ENCODE measurements at places on chromosomes 3 and 15.

GRCh38 chr3:2851835-2852234 lies 258.3 kb downstream of the IL5RA start:
- no peak overlapping the region for H3K4me3 ChIP-seq
- H3K36me3 ChIP-seq: no peaks in the 10 kb centered on the region

- H3K4me3 ChIP-seq: no peak overlapping the region
- DNase-seq: no peak
- no peaks in the 10 kb centered on the region for H3K36me3 ChIP-seq
- H3K27me3 ChIP-seq: no peaks in the 10 kb centered on the region
These were observed 459.6 kb downstream of the NLGN1 start for GRCh38 chr3:173857154-173857553.

- H3K4me3 ChIP-seq: no peak overlapping the region
- H3K27ac ChIP-seq: no peak overlapping the region
- H3K36me3 ChIP-seq: no peaks in the 10 kb centered on the region
- H3K27me3 ChIP-seq: no peaks in the 10 kb centered on the region
- no peak for DNase-seq
These were observed 4.6 kb downstream of the RBSN start for GRCh38 chr3:15094187-15094875.

DNA sequence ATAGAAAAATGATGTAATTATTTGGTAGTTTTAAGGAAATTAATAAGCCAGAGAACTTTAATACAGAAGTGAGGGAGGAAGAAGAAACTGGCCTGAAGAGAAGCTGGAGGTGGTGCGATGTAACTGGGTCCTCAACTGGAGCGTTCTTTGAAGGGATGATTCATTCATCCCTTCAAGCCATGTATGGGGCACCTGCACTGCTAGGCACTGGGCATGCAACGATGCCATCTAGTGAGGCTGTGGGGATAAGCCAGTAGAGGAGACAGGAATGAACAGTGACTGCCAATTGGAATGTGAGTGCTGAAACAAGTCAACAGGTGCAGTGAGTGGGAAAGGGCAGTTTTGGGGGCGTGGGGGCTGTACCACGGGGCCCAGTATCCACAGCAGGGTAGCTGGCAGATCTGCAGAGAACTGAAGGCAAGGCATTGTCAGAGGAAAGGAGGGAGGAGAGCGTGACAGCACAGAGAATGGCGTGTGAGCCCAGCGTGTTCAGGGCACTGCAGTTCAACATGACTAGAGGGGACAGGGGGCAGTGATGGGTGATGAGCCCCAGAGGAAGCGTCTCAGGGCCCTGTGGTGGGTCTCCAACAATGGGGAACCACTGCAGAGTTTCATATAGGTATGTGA lies 3.8 kb upstream of the KIF23 start:
- H3K27me3 ChIP-seq: no peaks in the 10 kb centered on the region
- peaks cover 8% of the 10 kb centered on the region for H3K4me1 ChIP-seq
- H3K27ac ChIP-seq: no peak overlapping the region
- no peak for DNase-seq
- H3K4me3 ChIP-seq: no peak overlapping the region

DNA sequence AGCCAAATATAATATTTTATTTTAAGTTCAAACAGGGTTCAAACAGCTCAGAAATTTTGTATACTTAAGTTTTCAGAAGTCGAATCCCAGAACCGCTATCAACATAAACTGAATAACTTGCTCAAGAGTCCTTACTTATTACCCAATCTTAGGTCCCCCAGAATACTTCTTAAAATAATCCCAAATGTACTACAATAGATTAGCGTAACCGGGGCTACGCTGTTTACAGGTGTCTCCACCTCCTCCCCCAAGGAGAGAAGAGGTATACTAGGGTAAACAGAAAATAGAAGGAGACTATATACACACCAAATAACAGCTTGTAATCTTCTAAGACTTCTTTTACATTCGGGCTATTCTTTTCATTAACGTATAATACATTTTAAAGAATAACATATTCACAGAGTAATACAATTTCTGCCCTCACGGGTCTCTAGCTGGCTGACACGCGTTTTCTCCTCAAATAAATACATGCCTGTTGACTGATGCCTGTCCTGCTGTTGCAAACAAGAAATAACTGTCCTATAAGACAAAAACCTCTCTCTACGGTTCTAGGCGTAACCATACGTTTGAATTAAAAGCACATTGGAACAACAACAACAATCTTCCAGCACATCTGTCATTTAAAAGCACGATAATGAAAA lies 1.3 kb downstream of the DENND4A start:
- no peak for DNase-seq
- H3K27ac ChIP-seq: peak overlapping the region; percentile 99
- no peaks in the 10 kb centered on the region for H3K27me3 ChIP-seq
- H3K36me3 ChIP-seq: no peaks in the 10 kb centered on the region
- H3K4me1 ChIP-seq: peaks cover 55% of the 10 kb centered on the region

DNA sequence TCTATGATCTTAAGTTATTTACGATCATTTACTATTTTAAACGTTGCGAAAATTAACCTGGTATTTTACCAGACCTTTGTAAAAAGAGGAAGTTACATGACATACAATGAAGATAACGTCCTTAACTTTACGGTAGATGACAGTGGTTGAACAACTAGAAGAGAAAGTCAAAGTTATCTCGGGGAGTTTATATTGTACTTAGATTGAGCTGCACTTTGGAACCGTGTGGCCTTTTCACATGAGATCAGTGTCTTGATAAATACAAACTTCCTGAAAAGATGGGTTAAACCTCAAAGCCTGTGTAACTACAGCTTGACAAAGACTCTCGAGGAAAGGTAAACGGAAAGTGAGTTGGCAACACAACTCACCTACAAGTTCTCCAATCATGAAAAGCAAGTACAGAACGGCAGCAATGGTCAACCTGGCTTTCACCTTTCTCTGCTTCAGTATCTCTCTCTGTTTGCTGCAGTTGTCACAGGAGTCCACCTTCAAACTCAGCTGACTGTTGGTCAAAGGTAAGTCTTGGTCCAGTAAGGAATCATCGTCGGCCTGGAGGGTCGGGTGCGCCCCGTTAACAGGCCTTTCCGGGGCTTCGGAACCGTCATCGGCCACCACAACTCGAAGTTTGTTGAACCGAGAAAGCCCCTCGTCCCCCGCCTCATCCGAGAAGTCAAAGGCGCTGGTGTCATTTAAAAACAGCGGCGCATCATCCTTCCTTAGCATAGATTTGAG lies 793 bp downstream of the SLC30A4 start:
- peaks cover 27% of the 10 kb centered on the region for H3K4me1 ChIP-seq
- H3K4me3 ChIP-seq: peak overlapping the region; percentile 75
- peak overlapping the region; percentile 79 for H3K27ac ChIP-seq
- peaks cover 1% of the 10 kb centered on the region for H3K36me3 ChIP-seq

DNA sequence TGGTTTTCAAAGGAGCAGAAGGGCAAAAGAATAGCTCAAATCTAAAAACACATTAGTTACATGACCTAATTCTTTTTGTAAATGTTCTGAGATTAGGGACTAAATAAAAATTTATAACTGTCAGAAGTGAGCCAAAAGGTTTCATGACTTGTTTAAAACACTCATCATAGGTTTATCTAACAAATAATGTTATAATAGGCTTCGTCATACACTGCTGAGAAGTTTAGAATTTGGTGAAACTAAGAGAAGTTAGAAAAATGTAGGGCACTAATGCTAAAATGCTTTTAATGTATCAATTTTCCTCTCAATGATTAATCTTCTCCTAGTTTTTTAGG lies 468.8 kb upstream of the CDIN1 start:
- H3K27me3 ChIP-seq: no peaks in the 10 kb centered on the region
- H3K27ac ChIP-seq: no peak overlapping the region
- no peak for DNase-seq
- no peaks in the 10 kb centered on the region for H3K36me3 ChIP-seq
- no peaks in the 10 kb centered on the region for H3K4me1 ChIP-seq
- H3K4me3 ChIP-seq: no peak overlapping the region
